Thoracic aorta endothelial cell (primary cell): ENCODE measurements at places on chromosomes 5 and 9. TPM values are rescaled to one million over a fixed set of nuclear protein-coding genes. Genes with fewer than 3 reads are reported as not detected.

The PLAC8L1 gene
- not detected in 2 replicates for total RNA-seq

The PLEKHG4B gene
- under 0.01 TPM in 2 replicates for total RNA-seq

The STPG3 gene
- total RNA-seq = not detected in 2 replicates

The TIMD4 gene
- total RNA-seq = not detected in 2 replicates

The VPS13A gene
- 75.1 and 77.5 TPM in 2 replicates for total RNA-seq

The ST8SIA4 gene
- 3.1 and 5.3 TPM in 2 replicates for total RNA-seq
